ENCODE measurements at places on chromosomes 13 and 19.

DNA sequence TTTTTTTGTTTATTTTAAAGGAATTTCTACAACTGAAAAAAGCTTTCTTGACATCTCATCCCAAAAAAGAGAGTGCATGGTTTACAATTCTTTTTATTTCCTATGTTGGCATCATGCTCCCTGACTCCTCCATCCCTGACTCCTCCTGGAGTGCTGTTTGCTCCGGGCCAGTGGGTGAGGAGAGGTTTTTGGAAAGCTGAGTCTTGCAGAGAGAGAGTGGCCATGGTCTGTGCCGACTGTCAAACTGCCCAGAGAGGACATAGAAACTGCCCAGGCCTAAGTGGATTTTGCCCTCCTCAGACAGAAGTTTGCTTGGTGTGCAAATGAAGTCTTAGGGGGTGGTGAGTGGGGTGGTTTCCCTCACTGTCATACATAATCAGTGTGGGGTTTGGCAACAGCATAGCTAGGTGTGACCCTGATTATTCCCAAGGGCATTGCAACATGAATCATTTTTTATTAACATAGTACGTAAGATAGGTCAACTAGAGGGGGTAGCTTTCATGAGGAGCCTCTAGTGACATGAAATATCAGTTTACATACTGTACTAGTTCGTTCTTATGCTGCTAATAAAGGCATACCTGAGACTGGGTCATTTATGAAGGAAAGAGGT is 179.8 kb upstream of the UBL3 start:
- no peak for DNase-seq

- no peak for DNase-seq
These were observed 9.7 kb downstream of the CLN5 start for GRCh38 chr13:77001540-77001939.

DNA sequence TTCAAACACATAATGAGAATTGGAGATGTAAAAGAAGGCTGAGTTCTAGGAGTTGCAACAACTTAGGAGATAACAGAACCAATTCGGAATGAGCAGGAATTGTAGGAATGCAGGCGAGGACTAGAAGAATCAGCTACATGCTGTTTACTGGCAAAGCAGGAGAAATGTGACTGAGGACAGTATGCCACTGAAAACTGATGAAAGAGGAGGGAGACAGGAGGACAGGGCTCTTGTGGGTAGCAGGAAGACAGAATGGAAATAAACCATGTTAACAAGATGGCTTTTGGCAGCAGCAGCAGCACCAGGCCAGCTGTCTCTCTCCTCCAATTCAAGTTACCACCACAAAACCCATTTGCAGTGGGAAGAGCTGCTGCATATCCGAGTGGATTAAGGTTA is 91.0 kb upstream of the SLC15A1 start:
- no peak for DNase-seq

- DNase-seq: no peak
These were observed 800 bp downstream of the ELL start for GRCh38 chr19:18520848-18521691.

GRCh38 chr13:52461265-52461664 is 6.0 kb downstream of the CKAP2 start:
- DNase-seq: no peak

DNA sequence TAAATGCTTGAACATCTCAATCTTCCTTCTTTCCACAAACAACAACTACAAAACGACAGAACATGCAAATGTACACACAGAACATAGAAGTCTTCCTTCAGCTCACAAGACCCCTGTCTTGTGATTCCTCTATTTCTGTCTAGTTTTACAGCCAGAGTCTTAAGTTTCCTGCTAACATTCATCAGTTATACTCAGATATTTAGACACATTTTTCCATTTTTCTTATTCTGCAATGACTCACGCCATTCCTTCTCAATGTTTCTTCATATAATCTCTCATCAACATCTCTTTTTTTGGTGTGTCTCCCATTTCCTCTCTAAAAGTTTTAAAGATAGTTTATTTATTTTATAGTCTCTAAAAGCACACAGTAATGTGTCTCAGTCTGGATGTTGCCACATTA is 1872.9 kb upstream of the PCDH20 start:
- DNase-seq: no peak

- DNase-seq: peak; percentile 38
These were observed 15.2 kb upstream of the PAK4 start for GRCh38 chr19:39110263-39110967.

- DNase-seq: peak; percentile 88
These were observed 36.8 kb downstream of the RAB20 start for GRCh38 chr13:110524541-110525257.

DNA sequence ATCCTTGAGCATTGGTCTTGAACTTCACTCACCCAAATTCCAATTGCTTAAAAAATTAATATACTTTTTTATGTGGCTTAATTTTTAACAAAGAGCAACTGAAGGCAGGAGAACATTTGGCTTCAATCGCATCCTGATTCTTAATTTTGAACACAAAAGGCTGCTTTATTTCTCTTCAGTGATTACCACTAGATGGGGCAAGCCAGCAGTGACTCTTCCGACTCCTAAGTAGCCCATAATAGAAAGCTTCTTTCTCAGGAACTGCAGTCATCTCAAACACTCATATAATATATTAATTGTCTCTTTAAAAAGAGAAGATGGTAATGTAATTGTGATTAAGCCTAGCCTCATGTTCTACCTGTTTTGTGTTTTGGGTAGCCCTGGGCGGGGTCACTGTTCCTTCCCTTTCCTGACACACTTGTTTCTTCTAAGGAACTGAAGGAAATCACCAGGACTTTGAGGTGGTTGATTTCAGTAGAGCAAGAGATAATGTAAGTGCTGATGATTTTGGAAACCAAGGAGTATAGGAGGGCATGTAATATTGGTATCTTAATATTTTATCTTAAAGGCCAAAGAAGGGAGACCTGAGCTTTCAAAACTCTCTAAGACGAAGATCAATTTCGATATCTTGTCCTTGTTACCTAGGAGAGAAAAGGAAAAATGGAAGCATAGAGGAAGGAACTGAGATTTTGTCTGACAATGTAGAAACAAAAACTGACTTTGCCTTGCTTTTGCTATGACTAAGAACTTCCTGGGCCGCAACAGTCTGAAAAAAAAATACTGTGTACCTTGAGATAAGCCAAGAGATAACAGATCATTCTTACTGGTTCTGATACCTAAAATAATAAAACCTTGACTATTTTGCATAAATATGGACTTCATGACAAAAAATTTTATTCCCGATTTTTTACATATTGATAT is 73.1 kb downstream of the TNFSF13B start:
- peak; percentile 12 for DNase-seq

GRCh38 chr13:33191425-33192210 is 93.9 kb downstream of the STARD13 start:
- DNase-seq: no peak

- DNase-seq: no peak
These were observed 254.3 kb upstream of the SLITRK1 start for GRCh38 chr13:84136582-84136981.

DNA sequence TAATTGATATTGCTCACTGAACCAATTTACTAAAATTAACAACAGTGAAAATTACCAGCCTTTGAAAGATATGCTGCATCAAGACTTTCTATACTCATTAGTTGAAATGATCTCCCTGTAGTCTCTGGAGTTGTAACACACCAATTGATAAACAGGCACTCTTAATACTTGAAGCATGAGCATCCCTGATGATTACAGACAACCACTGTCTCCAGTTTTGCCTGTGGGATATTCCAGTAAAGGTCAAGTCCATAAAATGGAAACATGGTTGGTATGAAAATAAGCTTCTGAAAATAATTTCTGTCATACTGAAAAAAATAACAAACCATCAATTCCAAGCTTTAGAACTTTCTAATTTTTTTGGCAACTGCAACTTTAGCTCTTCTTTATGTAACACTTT is 405.8 kb downstream of the SPRY2 start:
- no peak for DNase-seq

- no peak for DNase-seq
These were observed 4.1 kb downstream of the HMG20B start for GRCh38 chr19:3576696-3577443.

DNA sequence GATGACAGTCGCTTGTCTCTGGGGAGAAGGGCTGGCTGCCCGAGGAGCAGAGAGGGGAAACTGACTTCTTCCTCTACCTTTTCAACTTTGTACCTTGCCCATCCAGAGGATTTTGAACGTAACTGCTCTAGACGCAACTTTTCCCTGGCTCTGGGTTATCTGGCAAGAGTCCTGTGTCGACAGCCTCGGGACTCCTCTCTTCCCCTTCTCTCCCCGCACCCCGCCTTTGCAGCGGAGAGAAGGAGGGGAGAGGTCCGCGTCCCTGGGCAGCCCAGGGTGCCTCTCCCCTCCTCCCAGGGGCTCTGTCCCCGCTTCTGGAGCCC is 574 bp downstream of the SH3GL1 start:
- DNase-seq: no peak

DNA sequence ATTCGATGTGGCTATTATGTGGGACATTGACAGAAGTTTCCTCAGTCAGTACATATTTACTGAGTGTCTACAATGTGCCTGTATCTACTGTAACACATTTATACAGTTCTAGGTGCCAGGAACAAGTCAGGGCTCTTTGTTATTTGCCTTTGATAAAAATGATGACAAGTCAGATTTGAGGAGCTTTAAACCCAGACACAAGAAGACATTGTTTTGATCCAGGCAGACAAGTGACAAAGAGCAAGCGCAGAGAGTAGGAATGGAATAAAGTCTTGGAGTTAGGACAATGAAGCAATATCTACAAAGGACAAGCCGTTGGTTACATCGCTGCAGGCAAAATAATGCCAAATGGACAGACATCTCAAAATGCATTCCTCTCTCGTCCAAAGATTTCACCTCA is 70.1 kb downstream of the ITGBL1 start:
- no peak for DNase-seq

DNA sequence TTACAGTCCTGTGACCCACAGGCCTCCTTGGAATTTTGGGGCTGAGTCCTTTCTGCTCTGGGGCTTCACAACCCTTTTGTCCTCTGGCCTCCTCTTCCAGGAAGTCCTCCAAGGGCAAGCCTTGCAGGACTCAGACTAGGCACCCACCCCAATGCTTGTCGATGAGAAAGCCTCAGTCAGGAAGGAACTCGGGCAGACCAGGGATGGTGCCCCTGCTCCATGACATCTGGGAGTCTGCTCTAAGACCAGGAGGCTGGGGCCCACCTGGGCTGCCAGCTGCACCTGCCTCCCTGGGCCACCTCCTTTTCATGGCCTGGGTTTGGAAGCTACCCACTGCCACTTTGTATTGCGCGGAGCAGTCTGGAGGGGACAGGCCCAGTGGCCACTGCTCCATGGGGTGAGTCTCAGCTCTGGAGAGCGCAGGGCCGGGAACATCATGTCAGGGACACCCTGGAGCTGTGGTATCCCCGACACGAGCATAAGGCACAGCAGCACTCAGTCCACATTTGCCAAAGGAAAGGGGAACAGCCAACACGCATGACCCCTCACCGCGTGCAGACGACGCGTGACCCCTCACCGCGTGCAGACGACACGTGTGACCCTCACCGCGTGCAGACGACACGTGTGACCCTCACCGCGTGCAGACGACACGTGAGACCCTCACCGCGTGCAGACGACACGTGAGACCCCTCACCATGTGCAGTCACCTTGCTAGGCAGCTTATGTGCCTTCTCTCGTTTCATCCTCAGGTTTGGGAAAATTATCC is 10.8 kb downstream of the C2CD4C start:
- DNase-seq: no peak

GRCh38 chr19:13920940-13921747 is 15.1 kb downstream of the CC2D1A start:
- DNase-seq: no peak

- no peak for DNase-seq
These were observed 106.4 kb downstream of the ZNF486 start for GRCh38 chr19:20273376-20273775.

DNA sequence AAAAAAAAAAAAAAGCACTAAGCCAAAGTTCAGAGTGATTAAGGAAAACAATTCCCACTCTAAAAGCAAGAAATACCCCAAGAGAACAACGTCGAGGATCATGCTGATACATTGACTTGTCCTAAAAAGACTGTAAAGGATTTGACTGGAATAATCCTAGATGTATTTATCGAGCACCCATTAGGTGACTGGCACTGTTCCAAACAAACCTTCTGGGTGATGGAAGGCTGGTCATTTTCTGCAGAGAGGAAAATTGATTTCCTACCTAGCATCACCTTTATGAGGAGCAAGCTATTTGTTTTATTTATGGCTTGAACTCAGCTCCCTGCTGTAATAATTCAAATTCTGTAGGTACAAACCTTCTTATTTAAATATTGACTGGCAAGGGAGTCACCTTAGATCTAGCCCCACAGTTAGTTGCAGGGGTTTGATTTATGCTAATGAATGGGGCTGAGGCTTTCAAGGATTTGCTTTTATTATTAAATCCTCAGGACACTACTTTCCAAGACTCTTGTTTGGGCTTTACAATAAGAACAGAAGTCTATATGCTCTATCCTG is 471.0 kb downstream of the OLFM4 start:
- peak; percentile 90 for DNase-seq

DNA sequence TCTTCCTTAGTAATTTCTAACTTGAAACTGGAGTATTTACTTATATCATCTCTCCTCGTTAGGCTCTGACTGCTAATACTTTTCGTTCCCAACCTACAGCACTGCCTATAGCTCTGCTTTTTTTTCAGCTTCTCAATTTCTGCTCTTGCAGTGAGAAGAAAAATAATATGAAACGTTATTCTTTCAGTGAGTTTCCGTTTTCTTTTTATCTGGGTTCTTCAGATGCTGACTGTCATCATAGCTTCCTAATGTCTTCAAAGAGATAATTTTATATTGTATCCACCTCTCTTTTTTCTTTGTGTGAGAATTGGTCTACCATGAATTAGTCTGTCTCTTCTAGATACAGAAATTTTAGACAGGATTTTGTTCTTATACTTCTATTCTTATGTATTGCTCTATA is 454.9 kb downstream of the LMO7 start:
- no peak for DNase-seq

- DNase-seq: no peak
These were observed 25.0 kb upstream of the NCCRP1 start for GRCh38 chr19:39171479-39172465.

DNA sequence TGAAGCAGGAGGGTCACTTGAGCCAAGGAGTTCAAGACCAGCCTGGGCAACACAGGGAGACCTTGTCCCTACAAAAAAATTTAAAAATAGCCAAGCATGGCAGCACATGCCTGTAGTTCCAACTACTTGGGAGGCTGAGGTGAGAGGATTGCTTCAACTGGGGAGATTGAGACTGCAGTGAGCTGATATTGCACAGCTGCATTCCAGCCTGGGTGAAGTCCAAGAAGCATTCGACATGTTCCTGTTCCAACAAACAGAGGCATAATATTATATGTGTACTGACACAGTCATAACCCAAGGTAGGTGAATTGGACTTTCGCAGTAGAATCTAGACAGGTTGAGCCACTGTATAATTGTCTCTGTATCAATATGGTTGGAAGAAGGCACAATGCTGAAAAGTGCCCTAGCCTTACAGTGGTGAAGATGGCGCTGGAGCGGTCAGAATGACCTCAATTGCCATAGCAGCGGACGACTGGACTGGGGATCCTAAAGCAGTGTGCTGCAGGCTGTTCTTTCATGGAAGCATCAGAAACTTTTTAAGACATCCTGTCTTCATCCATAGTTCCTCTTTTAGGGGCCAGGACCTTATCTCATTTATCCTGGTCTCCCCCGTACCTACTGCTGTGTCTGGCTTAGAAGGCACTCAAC is 112.0 kb upstream of the CLDN10 start:
- no peak for DNase-seq

GRCh38 chr19:51141181-51141580 is 920 bp upstream of the SIGLEC7 start:
- no peak for DNase-seq

All from NCI-H2081 (cell line).